DMS153 (cell line): ENCODE measurements at places on chromosomes 12 and 14.

DNA sequence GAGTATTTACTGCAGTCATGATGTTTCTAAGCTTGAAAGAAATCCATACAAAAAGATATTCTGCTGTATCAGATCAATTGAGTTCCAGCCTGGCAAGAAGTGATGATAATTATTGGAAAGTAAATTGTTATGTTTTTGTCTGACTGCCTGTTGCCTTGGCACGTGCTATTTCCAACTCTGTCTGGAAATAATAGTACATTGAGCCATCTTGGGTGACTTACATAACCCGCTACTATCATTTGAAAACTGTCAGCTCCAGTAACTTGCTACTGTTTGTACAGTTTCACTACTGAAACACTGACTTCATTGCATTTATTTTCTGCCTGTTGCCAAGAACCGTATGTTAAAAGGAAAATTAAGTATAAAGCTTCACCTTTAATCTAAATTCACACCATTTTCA, 318.6 kb downstream of the ITPR2 start:
- DNase-seq = no peak

- DNase-seq = no peak
Measured at GRCh38 chr12:30850684-30851083, 75.9 kb upstream of the TSPAN11 start.

- no peak for DNase-seq
Measured at GRCh38 chr12:70094467-70094866, 148.8 kb upstream of the CNOT2 start.

DNA sequence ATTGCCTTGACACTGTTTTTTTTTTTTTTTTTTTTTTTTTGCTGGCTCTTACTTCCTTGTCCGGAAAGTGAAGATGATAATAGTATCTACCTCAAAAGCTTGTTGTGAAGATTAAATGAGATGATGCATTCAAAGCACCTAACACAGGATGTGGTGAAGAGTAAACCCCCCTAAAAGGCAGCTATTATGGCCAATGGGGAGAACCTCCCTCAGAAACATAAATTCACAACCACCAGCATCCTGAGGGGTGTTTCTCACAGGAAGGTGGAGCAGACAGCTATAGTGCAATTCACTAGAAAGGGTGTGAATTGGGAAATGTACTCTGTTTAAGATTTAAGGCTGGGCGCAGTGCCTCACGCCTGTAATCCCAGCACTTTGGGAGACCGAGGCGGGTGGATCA, 85.4 kb upstream of the CRY1 start:
- DNase-seq = no peak

- DNase-seq = no peak
Measured at GRCh38 chr14:39442293-39442692, 10.1 kb upstream of the FBXO33 start.
